ENCODE measurements at places on chromosomes 13 and 19.

DNA sequence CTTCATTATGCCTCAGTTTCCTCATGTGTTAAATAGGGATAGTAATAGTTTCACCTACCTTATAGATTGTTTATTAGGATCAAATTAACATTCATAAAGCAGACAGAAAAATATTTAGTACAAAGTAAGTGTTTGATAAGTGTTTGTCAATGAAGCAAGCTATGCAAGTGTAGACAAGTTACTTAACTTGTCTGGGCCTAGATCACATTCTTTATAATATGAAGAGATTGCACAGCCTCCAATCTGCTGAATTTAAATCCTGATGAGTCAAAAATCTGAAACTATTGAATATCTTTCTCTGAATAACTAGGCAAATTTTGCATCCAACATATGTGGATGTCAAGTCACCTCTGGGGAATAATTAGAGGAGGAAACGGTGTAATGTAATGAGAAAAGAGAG, 170.5 kb downstream of the MZT1 start:
- DNase-seq, result no peak

- DNase-seq, result peak; percentile 79
These were observed 7.3 kb downstream of the C19orf53 start for GRCh38 chr19:13781547-13781946.

DNA sequence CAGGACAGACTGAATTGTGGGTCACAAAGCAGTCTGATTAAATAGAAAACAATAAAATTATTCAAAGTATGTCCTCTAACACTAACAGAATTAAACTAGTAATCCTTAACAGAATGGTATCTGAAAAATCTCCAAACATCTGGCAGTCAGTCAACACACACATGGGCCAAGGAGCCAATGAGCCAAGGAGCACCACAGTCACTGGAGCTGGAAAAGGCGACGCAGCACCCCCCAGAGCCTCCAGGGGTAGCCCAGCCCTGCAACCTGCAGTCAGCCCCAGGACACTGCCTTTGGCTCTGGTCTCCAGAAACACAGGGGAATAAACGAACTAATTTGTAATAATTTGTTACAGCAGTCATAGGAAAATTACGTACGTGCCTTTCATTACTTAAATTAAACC, 12.3 kb downstream of the TUBGCP3 start:
- no peak for DNase-seq

GRCh38 chr13:100875392-100876043, 200.9 kb upstream of the TMTC4 start:
- DNase-seq, result no peak

GRCh38 chr13:109156181-109156935, 526.9 kb downstream of the MYO16 start:
- DNase-seq, result no peak

DNA sequence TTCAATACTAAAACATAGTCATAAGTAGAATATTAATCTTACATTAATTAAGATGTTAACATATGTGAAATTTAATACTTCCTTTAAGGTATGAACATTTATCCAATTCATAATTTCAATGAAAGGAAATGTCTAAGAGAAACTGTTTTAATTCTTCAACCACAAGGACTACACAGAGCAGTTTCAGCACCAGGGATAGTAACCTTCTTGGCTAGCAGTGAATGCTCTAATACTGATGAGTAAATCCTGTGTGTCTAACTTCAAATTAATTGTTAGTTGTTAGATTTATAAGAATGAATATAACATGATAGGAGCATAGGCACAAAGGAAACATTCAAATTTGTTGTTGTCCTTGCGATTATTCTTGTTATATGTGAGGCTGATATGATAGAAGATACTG, 15.6 kb upstream of the NBEA start:
- DNase-seq, result no peak

DNA sequence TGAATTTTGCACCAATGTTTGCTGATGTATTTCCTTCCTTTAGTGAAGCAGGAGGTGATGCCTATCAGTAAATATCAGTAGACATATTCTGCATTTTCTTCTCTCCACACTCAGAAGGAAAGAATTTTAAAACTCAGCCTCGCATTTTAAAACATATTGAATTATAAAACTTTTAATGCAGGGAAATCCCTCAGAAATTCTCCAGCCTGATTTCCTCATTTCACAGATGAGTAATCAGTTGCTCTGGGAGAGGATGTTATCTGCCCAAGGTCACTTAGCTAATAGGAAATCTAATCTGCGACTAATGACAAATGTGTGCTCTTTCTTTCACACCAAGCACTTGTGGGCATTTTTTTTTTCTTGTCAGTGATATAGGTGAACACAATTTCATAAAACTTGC, 320.6 kb downstream of the ITGBL1 start:
- no peak for DNase-seq

- DNase-seq, result no peak
These were observed 329.7 kb downstream of the UQCRFS1 start for GRCh38 chr19:28883241-28883693.

DNA sequence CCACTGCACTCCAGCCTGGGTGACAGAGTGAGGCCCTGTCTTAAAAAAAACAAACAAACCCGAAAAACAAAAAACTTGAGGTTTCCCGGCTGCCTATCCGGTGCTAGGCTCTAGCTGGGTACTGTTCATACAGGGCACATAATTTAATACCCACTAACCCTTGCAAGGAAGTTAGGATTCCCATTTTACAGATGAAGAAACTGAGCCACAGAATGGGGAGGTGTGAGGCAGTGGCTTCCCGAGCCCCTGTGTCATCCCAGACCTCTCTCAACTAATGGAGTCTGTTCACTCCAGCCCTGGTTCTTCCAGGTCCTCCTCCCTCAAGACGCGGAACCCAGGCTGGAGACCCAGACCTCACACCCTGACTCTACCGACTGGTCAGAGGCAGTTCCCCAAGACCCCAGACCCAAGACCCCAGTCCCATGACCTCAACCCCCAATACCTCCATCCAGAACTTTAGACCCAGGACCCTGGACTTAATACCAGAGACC, 576 bp downstream of the APBA3 start:
- DNase-seq, result no peak

DNA sequence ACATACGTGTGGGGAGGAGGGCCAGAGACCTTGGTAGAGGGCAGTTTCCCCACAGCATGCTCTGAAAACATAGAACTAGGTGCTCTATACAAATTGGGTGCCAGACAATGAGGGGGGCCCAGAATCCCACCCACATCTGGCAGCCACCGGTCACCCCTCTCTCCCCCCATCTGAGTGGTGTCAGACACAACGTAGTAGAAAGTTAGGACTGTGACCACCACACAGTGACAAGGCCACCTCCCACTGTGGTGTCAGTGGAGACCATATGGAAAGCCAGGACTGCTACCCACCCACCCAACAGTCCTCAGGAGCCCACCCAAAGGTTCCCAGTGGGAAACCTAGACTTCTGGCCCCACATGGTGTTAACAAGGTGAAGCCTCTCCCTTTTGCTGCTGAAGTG, 2.1 kb upstream of the ATP4B start:
- DNase-seq, result no peak

GRCh38 chr13:53250272-53250875, 221.8 kb downstream of the OLFM4 start:
- DNase-seq, result peak; percentile 58

GRCh38 chr19:13241231-13242104, 91.3 kb downstream of the IER2 start:
- DNase-seq, result no peak

GRCh38 chr13:110316196-110316595, 9.1 kb downstream of the COL4A2 start:
- no peak for DNase-seq

- DNase-seq, result no peak
These were observed 166.4 kb downstream of the CACNA1A start for GRCh38 chr19:13339869-13340268.

- no peak for DNase-seq
These were observed 27.5 kb downstream of the ZNF507 start for GRCh38 chr19:32372726-32373517.

GRCh38 chr13:109727251-109727650, 59.1 kb downstream of the IRS2 start:
- DNase-seq, result no peak

- no peak for DNase-seq
These were observed 228.5 kb downstream of the NDFIP2 start for GRCh38 chr13:79709471-79709870.

DNA sequence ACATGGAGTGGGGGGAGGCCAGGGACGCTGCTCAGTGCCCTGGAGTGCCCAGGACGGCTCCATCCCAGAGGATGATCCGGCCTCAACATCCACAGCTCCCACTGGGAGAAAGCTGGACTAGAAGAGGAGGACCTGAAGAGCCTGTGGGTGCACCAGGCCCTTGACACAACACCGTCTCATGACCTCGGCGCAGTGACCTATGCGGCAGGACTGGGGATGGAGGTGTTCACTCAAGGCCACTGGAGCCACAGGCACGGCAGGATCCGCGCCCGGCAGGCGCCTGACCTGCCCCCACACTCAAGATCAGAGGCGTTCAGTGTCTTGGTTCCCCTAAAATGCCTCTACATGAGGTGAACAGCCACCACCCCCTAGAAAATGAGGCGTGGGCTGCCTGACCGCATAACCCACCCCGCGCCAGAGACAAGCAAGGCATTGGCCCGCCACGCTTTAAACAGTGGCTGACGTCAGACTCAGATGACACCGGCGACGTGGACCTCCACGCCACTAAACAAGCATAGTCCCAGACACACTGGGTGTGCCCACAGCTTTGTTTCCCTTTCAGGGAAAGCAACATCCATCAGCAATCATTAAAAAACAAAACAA, 8.0 kb downstream of the SGTA start:
- DNase-seq, result no peak

DNA sequence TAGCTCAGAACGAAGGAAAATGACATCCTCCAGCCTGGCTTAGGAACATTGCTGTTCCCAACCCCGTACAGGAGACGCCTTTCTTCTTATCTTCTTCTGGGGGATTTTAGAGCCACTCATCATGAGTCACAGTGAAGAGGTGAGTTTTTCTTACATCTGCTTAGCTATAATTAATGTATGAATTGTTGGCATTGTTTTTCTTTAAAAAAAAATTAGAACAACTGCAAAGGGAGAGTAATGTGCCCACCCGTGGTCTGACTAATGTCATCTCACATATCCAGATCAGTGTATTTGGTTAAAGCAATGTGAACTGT, 310.6 kb upstream of the TSHZ3 start:
- no peak for DNase-seq

- no peak for DNase-seq
These were observed at the start of gene IZUMO2 for GRCh38 chr19:50162988-50163387. Gene IZUMO2 (minus strand): TSS chr19:50163281. CDS start chr19:50163194, 87 bp downstream.

DNA sequence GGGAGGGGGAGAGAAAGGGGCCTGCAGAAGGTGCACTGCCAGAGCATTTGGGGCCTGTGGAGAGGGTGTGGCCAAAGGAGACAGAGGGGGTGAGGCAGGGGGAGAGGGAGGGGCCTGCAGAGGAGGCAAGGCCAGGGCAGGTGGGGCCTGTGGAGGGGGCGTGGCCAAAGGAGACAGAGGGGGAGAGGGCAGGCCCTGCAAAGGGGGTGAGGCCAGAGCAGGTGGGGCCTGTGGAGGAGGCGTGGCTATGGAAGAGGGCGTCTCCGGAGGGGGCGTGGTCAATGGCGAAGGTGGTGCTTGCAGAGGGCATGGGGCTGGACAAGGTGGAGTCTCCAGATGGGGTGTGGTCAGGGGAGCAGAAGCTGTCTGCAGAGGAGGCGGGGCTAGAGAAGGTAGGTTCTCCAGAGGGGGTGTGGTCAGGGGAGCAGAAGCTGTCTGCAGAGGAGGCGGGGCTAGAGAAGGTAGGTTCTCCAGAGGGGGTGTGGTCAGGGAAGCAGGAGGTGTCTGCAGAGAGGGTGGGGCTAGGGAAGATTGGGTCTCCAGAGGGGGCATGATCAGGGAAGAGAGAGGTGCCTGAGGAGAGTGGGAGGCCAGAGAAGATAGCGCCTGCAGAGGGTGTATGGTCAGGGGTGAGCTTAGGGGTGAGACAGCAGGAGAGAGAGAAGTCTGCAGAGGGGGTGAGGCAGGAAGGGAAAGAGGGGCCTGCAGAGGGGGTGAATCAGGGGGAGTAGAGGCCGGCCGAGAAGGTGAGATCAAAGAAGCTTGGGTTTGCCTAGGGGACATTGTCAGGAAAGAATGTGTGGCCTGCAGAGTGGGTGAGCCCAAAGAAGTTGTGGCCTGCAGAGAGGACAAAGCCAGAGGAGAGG, 3.4 kb downstream of the PRR36 start:
- DNase-seq, result peak; percentile 44

DNA sequence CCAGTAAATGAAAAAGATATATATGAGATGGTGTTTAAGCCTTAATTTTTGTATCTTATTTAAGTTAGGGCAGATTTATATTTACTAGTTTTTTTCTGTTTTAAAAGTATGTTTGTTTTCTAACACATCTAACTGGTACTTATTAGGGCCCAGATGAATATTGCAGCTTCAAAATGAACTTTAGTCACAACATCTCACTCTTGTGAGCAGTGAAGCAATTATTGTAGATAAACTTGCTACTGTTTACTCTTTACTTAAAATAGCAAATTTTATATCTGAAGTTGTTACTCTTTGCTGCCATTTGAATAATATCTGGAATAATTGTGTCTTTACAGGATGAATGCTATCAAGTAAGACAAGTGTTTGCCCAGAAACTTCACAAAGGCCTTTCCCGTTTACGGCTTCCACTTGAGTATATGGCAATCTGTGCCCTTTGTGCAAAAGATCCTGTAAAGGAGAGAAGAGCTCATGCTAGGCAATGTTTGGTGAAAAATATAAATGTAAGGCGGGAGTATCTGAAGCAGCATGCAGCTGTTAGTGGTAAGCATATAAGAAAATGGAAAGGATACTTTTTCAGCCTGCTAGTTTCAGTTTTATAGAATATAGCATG, 166.8 kb downstream of the PDS5B start:
- peak; percentile 18 for DNase-seq

- DNase-seq, result no peak
These were observed 27.4 kb upstream of the CYP4F8 start for GRCh38 chr19:15587663-15588062.

DNA sequence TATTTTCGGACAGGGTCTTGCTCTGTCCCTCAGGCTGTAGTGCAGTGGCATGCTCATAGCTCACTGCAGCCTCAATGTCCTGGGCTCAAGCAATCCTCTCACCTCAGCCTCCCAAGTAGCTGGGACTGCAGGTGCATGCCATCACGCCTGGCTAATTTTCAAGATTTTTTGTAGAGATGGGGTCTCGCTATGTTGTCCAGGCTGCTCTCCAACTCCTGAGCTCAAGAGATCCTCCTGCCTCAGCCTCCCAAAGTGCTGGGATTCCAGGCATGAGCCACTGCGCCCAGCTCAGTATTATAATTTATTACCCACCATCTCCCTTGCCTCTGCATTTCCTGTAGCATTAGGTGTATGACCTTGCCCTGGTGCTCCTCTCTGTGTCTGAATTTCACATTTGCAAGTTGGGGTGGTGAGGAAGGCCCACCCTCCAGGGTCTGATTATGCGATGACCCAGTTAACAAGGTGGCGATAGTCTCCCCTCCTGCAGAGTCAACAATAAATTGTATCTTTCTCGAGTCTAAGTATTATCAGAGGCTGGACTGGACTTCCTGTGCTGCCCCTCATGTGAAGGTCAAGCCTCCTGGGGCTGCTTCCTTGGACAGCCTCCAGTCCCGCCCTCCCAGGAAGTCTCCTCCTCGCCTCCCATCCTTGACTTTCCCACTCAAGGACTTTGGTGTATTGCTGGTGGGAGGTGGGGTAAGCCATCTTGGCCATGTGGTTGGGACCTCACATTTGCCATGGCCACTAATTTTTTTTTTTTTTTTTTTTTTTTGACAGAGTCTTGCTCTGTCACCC, 1.5 kb upstream of the TUBB4A start:
- no peak for DNase-seq
